ENCODE measurements at places on chromosomes 4 and X. TPM values are rescaled to one million over a fixed set of nuclear protein-coding genes. Genes with fewer than 3 reads are reported as not detected.

DNA sequence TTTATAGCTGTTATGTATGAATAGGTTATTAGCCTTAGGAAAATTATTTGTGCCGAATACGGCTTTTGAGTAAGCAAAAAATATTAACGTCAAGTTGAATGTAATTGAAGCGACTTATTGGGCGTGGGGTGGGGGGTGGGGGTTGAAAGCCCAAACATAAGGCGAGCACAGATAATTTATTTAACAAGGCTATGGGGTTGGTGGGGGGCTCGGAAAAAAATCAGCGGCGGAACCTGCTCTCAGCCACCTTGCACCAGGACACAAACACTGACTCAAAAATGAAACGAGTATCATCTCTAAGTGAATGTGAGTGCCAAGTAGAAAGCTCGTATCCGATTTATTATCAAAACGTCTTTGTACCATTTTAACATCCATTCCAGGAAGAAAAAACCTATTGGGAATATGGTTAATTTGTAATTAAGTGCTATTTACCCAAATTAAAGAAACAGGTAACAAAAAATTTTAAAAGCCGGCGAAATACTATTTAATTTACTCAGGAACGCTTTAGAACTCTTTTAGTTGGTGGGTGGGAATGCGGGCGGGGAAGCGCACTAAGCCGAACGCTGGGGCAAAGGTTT, 902 bp upstream of the LARP1B start:
- H3K27ac ChIP-seq = peak overlapping the region; percentile 96
- H3K36me3 ChIP-seq = no peaks in the 10 kb centered on the region
- H3K4me3 ChIP-seq = peak overlapping the region; percentile 86
- H3K27me3 ChIP-seq = no peaks in the 10 kb centered on the region
- peaks cover 19% of the 10 kb centered on the region for H3K4me1 ChIP-seq

- no peak for DNase-seq
- H3K27me3 ChIP-seq = peaks cover 8% of the 10 kb centered on the region
- no peaks in the 10 kb centered on the region for H3K36me3 ChIP-seq
- H3K4me1 ChIP-seq = peaks cover 8% of the 10 kb centered on the region
- H3K27ac ChIP-seq = no peak overlapping the region
Observed at GRCh38 chr4:25654031-25654970, 1.4 kb upstream of the SLC34A2 start.

DNA sequence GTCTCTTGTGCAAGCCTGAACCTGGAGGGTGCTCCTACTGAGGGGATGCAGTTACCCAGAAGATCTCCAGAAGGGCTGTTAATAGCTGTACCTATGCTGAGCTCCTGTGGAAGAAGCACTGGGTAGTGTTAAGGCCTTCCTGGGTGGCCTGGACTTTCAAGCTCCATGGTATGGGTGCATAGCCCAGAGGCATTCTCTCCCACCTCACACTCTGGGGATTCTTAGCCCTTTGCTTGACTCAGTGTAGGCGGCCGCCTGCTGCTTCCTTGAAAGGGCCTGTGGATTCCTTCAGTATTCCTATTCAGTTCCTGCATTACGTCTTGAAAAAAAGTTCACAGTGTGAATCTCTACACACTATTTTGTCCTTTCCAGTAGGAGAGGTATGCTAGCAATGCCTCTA, 235.7 kb upstream of the MAGEB16 start:
- no peaks in the 10 kb centered on the region for H3K27me3 ChIP-seq
- H3K4me1 ChIP-seq = no peaks in the 10 kb centered on the region
- no peak overlapping the region for H3K4me3 ChIP-seq
- no peak overlapping the region for H3K27ac ChIP-seq
- H3K36me3 ChIP-seq = no peaks in the 10 kb centered on the region

PLAC8 gene
- 3.5 TPM for total RNA-seq

DNA sequence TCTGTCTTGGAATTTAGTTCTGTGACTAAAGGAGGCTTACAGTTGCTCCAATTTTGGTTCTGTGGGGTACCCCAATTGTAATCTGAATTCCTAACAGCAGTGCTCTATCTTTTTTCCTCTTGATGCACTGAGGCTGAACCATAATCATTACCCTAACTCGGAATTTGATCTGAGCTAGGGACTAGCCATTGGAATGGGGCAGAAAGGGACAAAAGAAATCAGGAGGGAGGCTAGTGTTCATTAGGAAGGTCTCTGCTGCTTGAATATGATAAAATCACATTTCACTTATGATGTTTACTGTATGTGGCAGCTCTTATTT, 2.7 kb downstream of the KLF3 start:
- peak overlapping the region; percentile 95 for H3K4me3 ChIP-seq
- no peaks in the 10 kb centered on the region for H3K36me3 ChIP-seq
- H3K27ac ChIP-seq = peak overlapping the region; percentile 99
